CD4-positive, alpha-beta memory T cell (primary cell): ENCODE measurements at places on chromosomes 2 and 18. TPM values are rescaled to one million over a fixed set of nuclear protein-coding genes. Genes with fewer than 3 reads are reported as not detected.

CDCA7 gene
- 2.1 TPM for polyA plus RNA-seq

MAP2 gene
- polyA plus RNA-seq: not detected

CCT7 gene
- 239 TPM for polyA plus RNA-seq

GREB1L gene
- polyA plus RNA-seq: 0.16 TPM

COBLL1 gene
- not detected for polyA plus RNA-seq

PUM2 gene
- polyA plus RNA-seq: 20.5 TPM

CRYBA2 gene
- not detected for polyA plus RNA-seq

TWIST2 gene
- not detected for polyA plus RNA-seq

VIL1 gene
- polyA plus RNA-seq: not detected

MPP4 gene
- not detected for polyA plus RNA-seq

CFAP210 gene
- polyA plus RNA-seq: not detected

MBP gene
- 92.2 TPM for polyA plus RNA-seq

WNT10A gene
- polyA plus RNA-seq: 7.6 TPM

CXCR1 gene
- not detected for polyA plus RNA-seq

RTP5 gene
- not detected for polyA plus RNA-seq

CAPN14 gene
- 0.16 TPM for polyA plus RNA-seq

TXNL1 gene
- polyA plus RNA-seq: 41.1 TPM

LIMS3 gene
- 6.6 TPM for polyA plus RNA-seq

MRPS9 gene
- 31.0 TPM for polyA plus RNA-seq

MCFD2 gene
- polyA plus RNA-seq: 25.1 TPM

SERPINB10 gene
- polyA plus RNA-seq: not detected

HMSD gene
- not detected for polyA plus RNA-seq

CXCR4 gene
- polyA plus RNA-seq: 1,556 TPM
